HuH-7 (cell line): ENCODE measurements at places on chromosomes 5 and 9.

- no peak for DNase-seq
Observed at GRCh38 chr9:70392189-70392588, 22.3 kb downstream of the KLF9 start.

- no peak for DNase-seq
Observed at GRCh38 chr9:92607088-92607487, 62.8 kb downstream of the IPPK start.

DNA sequence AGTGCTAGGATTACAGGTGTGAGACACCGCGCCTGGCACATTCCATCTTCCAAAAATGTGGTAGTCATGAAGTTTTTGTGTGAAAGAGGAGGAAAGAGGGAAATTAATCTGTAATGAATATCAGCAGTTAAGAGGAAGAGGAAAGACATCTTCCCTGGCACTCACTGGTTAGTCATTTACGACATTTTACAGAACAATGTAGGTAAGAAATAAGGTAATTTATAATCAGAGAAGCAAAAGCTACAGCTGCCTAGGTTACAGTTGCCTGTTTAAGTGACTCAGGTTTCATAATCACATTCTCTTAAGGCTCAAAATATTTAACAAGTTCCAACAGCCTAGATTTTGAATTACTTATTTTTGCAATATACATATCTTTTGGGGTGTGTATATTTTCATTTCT is 26.9 kb downstream of the CNOT6 start:
- no peak for DNase-seq

DNA sequence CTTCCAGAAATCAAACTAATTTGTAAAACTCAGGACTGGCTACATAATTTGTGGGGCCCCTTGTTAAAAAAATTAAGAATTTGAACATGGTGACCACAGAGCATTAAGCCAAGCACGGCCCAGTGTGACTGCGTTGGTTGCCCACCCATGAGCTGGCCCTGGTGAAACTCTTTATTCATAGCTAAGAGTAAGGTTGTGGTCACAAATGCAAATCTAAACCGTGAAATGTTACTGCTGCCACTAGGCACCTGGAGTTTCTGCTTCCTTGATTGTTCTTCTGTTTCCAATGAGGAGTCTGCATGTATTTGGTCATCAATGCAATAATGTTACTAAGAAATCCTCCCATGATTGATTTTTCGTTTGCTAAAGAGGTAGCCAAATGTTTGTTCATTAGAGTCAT is 4.2 kb downstream of the GCNT1 start:
- DNase-seq = no peak

DNA sequence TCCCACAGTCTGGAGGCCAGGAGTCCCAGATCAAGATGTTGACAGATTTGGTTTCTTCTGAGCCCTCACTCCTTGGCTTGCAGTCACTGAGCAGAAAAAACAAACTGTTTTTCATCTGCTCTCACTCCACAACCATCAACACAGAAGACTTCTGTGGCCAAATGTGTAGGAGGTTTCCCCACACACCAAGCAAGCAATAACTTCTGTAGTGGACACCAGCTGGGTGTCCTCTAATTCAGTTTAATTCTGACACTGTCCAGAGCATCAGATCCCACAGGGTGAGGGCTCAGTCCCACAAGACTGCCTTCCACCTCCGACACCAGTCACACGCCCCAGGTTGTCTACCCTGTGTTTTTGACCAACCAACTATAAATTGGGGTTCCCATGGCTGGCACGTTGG is 209.9 kb downstream of the AOPEP start:
- no peak for DNase-seq

- DNase-seq = no peak
Observed at GRCh38 chr9:121182101-121182836, 19.4 kb downstream of the RAB14 start.

DNA sequence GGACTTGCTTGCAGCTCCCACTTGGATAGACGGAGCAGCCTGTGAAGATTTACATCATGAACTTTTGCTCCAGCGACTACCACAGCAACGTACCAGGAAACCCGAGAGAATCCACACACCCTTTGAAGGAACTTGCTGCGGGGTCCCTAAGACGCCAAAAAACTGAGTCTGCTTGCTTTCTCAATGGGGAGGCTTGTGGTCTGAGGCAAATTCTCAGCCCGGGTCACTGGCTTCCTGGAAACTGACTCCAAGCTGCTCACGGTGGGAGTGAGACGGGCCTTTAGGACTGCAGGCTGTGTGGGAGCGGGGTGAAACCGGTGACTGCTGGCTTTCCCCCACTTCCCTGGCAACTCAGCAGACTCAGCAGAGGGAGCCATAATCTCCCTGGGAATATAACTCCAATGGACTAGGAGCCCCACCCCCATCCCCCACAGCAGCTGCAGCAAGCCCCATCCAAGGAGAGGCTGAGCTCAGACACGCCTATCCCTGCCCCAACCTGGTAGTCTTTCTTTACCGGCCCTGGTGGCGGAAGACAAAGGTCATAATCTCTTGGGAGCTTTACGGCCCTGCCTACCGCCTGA is 466.0 kb downstream of the CAAP1 start:
- no peak for DNase-seq

DNA sequence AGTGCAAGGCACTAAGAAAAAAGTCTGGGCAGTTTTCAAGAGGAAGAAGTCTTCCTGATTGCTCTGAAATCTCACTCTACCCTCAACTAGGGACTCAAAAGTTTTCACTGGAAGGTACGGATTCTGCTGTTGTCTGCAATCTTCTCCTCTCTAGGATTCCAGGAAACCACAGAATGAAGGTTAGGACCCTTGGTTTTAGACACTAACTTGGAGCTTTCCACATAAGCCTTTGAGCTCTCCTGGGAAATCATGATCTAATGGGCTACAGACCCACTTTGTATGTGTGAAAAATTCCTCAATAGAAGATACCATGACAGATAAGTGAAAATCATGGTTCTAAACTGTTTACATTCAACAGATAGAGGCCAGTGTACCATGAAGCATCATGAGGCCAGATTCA is 265.1 kb downstream of the PSAT1 start:
- no peak for DNase-seq

DNA sequence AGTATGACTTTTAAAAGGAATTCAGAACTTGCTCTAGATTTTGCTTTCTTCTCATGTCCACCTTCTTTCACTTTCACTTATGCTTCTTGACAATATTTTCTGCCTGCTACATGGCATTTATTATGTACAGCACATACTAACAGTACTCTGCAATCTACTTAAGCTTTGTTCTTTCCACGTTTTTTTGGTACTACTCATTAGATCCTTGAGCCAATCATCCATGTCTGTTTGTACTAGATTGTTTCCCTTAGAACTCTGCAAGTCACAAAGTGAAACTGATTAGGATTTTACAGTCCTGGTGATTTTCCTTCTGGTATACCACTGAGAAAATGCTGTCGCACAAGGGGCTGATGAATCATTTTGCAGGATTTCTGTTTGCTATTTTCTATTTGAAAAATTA is 78.3 kb downstream of the PARP8 start:
- no peak for DNase-seq

GRCh38 chr5:5363045-5363444 is 59.4 kb upstream of the ICE1 start:
- no peak for DNase-seq

DNA sequence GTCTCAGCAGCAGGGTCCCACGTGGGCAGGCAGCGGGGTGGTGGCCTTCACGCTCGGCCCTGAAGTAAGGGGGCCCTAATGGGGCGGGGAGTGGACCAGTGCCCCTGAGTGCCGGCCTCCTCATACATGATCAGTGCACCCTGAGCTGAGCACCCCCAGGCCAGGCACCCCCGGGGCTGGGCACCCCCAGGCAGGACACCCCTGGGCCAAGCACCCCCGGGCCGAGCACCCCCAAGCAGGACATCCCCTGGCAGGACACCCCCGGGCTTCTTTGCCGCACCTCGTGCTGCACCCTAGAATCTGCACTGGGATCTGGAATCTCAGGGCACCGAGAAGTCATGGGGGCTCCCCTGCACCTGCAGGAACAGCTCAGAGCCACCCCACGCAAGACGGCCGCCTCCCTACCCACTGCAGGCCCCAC is 51.4 kb downstream of the EXD3 start:
- no peak for DNase-seq
